GM12878 (cell line): ENCODE measurements at places on chromosomes 7 and 10.

DNA sequence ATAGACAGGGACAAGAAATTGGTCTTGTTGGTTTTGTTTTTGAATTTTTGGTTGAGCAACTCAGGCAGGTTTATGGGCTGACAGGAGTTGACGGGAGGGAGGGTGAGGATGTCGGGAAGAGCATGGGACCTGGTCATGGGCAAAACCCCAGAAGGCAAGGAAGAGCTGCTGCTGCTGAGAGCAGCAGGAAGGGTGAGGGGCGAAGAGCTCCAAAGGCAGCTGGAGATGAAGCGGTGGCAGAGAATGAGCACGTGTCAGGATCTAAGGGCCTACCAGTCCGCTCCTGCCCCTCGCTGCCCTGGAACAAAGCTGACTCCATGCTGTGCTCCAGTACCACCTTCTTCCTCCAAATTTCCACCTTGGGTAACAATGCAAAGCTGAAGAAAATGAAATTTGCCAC lies 84.3 kb downstream of the ARHGAP22 start:
- DNase-seq, result no peak

DNA sequence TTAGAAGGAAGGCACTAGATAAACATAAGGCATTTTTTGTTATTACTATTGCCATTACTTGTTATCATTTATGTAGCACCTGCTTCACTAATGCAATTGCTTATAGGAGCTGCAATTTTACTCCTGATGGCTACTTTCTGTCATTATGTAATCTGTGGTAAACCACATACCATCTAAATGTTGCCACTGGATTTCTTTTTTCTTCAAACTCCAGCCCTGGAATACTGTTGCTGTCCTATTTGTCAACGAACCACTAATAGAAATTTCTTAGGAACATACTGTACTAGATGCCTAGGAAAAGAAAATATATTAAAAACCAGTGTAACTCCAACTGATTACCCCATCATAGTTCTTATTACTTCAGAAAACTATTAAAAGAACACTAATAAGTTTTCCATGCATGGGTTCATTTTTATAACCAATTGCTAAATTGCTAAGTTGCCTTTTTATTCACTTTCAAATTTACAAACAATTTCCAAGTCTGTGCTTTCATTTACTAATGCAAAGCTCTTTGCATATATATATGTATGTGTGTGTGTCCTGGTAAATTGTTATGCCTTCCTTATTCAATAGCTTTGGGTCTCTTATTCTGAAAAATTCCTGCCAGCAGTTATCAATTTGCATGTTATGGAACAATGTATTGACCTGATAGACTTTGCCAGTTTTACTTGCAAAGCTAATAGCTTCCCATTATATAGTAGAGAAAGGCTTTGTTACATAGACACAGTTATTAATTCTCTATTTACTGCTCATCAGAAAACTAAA lies 287.4 kb downstream of the EXOC4 start:
- DNase-seq, result no peak

DNA sequence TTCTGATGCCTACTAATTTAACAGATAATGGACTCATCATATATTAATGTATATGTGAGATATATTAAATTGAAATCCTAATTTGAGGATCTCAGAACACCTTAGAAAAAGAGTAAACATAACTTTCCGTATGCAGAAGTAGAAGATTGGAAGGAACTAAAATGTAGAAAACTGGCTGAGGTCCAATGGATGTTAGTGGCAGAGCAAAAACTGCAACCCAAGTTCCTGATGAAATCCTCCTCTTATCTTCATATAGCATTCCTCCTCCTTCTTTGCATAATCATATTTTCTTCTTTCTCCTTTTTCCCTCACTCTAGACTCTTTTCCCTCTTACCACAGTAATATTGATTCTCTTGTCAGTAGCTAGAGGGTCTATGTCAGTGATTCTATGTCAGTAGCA lies 6.0 kb downstream of the INA start:
- DNase-seq, result no peak

GRCh38 chr10:136465-136762 lies 1.2 kb downstream of the ZMYND11 start:
- no peak for DNase-seq

DNA sequence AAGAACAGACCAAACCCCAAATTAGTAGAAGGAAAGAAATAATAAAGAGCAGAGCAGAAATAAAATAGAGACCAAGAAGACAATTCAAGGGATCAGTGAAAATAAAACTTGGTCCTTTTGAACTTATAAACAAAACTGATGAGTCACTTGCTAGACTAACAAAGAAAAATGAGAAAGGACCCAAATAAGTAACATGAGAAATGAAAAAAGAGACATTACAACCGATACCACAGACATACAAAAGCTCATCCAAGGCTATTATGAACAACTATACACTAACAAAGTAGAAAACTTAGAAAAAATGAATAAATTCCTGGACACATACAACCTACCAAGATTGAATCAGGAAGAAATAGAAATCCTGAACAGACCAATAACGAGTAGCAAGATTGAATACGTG lies 414.5 kb downstream of the HTR7 start:
- no peak for DNase-seq

DNA sequence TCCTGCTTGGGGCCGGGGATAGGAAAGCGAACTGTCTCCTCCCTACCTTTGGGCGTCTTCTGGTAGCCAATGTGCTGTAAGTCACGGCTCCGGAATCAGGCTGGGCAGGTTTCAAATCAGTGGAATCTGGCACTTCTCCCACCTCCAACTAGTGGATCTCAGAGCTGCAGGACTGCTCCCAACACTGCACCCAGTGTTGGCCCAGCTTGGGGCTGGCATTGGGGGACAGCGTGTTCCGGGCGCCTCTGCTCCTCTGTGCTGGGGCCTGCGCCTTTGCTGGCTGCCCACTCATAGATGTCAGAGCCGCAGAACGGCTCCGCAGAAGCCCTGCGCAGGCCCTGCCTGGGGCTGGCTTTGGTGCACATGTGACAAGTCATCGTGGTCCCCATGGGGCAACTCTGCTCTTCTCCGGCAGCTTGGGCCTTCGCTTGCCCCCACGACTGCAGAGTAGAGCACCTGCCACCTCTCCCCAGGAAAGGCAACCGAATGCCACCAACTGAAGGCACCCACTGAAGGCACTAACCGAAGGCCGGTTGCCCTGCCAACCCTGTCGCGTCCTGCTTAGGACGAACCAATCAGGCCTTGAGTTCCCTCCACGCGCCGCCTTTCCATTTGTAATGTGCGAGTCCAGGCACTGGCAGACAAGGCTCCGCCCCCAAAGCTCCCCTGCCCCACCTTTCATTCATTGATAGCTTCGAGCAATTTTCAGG lies 85.5 kb upstream of the ABI1 start:
- DNase-seq, result no peak

- no peak for DNase-seq
Measured at GRCh38 chr7:20395104-20395503, 64.4 kb downstream of the ITGB8 start.

GRCh38 chr7:23385140-23385539 lies 85.2 kb downstream of the IGF2BP3 start:
- no peak for DNase-seq

DNA sequence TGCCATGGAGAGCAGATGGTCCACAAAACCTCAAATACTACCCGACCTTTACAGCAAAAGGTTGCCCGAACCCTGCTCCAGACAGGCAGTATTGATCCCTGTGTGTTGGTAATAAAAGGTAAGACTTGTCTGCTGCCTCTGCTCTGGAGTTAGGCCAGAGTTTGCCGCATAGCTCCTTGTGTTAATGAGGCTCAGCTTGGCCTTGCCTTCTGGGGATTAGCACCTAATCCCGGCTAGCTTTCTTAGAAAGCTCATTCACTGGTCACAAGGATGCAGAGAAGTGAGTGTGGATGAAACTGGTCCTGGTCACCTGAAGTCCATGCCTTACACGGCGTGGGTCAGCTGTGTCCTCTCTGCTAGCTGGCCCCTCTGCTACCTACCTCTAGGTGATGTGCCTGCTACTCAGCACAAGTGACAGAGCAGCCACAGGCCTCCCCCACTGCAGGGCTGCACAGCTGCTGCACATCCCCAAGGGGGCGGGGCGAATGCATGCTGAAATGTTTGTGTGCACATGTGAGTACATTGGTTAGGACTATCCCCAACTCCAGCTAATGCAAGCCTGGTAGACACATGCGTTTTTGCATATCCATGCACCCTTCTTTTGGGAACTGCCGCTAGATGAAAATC lies 31.7 kb upstream of the SYPL1 start:
- DNase-seq, result no peak

GRCh38 chr10:66291133-66291532 lies 634.7 kb upstream of the LRRTM3 start:
- no peak for DNase-seq

- DNase-seq, result no peak
Measured at GRCh38 chr10:50636618-50637579, 13.1 kb upstream of the SGMS1 start.

- DNase-seq, result no peak
Measured at GRCh38 chr7:24075426-24075810, 208.6 kb upstream of the NPY start.

GRCh38 chr7:50352282-50352681 lies 47.8 kb downstream of the IKZF1 start:
- peak; percentile 86 for DNase-seq

GRCh38 chr7:75996476-75996875 lies 2.1 kb upstream of the TMEM120A start:
- no peak for DNase-seq

GRCh38 chr7:99844328-99844727 lies 16.5 kb downstream of the CYP3A43 start:
- DNase-seq, result no peak

DNA sequence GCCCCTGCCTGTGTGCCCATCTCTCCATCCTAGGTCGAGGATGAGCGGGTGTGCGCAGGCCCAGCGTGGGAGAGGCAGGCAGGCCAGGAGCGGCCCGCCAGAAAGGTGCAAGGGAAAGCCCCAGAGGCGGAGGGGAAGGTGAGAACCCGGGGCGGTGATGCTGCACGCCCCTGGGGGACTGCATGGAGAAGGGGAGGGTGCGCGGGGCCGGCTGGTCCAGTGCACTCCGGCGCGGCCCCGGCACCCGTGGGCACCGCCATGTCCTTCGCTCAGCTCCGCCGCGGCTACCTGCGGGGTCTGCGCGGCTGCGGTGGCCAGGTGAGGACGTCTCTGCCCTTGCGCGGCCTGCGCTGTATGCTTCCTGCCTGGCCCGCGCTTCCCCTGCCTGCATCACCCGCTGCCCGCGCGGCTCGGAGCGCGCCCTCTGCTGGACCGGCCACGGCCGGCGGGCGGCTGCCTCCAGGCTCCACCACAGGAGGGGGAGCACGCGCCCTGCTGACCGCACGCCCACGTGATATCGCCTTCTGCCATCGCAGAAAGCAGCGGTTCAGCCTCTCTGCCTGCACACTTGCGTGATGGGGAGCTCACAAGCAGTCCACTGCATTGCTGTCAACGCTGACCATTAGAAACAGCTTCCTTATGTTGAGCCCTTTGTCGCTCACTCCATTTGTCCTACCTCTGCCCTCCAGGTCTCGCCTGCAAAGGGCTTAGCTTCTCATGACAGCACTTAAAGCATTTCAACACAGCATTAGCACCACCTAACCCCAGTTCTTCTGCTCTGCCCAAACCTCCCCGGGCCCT lies 73.9 kb downstream of the CXCL12 start:
- DNase-seq, result no peak

- DNase-seq, result no peak
Measured at GRCh38 chr7:47314728-47315607, 266.9 kb downstream of the TNS3 start.

GRCh38 chr7:137937202-137937560 lies 64.7 kb downstream of the CREB3L2 start:
- no peak for DNase-seq
